ENCODE measurements at places on chromosomes 3 and 15.

GRCh38 chr3:69292185-69292584 is 93.7 kb downstream of the FRMD4B start:
- no peak for DNase-seq

DNA sequence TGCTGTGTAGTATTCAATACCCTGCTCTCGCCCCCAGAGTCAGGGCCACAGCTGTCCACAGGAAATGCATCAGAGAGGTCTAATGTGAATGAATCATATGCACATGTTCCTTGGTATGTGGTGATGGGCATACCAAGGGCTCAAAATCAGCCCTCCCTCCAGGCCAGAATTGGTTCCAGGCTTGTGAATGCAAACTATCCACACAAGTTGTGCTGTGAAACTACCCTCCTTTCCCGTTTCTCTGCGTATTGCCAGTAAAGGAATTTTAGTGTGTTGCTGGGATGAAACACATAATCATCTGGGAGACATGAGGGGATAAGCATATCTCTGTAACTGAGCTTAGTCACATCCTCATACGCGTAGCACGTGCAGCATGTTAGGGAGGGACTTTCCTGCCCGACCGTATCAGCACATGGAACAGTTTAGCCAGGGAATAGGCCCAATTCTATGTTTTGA is 9.2 kb upstream of the MME start:
- no peak for DNase-seq

DNA sequence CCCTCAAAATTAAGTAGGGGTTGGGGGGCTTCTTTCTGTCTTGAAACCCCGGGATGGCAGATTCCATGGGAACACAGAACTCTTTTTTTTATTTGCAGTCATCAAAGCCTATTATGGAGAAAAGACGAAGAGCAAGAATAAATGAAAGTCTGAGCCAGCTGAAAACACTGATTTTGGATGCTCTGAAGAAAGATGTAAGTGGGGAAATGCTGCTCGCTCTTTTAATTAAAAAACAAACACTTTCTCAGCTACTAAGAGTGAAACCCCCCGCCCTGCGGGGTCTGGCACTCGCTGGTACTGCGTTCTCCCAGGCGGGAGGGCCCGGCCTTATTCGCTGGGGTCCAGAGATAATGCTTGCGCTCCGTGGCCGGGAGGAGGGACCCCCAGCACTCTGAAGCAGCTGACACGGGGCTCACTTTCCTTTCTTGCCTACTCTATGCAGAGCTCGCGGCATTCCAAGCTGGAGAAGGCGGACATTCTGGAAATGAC is 615 bp downstream of the HES1 start:
- no peak for DNase-seq

GRCh38 chr3:100838157-100838556 is 128.9 kb downstream of the TFG start:
- no peak for DNase-seq

DNA sequence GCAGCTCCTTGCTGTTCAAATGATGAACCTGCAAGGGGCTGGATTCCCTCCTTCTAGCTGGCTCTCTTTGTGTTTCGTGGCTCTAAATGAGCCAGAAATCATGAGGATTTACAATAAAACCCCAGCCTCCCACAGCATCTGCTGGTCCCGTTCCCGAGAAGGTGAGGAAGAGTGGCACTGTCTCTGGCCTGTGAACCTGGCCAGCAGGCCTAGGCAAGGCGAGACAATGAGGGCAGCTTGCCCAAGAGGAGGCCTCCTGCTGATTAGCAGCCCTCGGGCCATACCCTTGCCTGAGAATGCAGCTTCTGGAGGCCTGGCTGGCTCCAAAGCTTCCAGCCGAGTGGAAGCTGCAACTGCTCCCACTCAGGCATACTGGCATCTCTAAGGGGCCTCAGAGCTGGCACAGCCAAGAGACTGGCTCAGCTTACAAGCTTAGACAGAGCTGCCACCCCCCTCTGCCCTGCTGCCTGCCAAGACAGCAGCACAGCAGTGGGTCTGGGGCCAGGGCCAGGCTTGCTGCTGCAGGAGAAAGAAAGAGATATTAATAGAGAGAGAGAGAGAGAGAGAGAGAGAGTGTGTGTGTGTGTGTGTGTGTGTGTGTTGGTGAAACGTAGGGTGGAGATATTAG is 76.5 kb downstream of the HMG20A start:
- DNase-seq, result no peak

Measured in hematopoietic multipotent progenitor cell treated with erythropoietin and hydrocortisone succinate and interleukin-3 and kit ligand, for 15 days (in vitro differentiated cells).